ENCODE measurements at places on chromosomes 4 and X.

DNA sequence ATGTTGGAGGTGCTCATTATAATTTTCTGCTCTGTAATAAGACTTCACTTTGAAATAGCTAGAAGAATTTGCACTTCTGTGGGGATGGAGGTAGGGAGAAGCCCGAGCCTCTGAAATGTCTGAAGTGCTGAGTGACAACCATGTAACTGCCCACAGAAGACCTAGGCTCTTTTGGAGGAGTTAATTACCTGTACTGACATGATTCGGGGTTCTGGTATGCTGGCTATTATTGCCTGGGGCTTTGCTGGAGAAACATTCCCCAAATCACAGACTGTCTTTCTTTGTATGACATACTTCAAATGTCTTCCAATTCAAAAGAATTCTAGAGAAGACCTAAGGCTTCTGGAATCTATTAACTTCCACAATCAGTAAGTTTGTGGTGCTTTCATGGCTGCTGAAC is 211.2 kb upstream of the POF1B start:
- no peak for DNase-seq

DNA sequence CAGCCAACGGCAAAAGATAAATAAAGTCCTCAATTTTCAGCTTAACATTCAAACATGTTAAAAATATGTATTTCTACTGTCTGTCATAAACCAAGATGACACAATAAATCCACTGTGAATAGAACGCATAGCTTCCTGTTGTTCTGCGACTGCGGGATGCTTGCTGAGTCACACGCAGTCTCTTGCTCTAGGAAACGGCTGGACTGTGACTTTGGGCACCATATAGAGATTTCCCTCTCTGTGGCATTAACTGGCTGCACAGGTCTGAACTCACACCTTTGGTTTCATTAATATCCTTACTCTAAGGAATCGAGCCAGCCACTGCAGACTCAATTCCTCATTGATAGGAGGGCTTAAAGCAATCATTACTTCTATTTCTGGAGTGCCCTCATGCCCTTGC is 8.4 kb downstream of the BEND4 start:
- DNase-seq, result no peak

DNA sequence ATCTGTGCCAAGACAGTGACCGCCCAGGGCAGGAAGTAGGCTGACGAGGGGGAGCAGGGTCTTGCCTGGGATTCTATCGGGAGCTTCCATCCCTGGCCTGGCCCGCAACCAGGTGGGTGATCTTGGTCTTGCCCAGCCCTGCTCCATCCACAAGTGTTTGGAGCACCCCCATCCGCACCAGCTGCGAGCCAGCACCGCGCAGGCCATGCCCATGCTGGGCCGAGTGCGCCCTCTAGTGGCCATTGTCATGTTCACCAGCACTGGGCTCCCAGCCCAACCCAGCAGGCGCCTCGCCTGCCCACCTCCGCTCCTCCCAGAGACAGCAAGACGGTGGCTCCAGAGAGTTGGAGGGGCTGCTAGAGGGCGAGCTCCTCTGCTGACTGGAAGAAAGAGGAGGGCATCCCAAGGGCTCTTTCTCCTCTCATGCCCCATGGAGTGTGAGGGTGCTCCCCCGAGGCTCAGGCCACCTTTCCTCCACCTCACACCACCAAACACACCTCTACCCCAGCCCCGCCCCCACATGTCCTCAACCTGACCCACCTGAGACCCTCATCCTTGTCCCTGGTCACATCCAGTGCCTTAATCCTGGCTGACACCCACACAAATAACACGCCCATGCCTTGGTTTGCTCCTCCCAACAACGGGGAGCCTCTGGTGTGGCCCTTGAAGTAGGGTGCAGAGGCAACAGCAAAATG is 9.8 kb upstream of the ATP2B3 start:
- peak; percentile 68 for DNase-seq

DNA sequence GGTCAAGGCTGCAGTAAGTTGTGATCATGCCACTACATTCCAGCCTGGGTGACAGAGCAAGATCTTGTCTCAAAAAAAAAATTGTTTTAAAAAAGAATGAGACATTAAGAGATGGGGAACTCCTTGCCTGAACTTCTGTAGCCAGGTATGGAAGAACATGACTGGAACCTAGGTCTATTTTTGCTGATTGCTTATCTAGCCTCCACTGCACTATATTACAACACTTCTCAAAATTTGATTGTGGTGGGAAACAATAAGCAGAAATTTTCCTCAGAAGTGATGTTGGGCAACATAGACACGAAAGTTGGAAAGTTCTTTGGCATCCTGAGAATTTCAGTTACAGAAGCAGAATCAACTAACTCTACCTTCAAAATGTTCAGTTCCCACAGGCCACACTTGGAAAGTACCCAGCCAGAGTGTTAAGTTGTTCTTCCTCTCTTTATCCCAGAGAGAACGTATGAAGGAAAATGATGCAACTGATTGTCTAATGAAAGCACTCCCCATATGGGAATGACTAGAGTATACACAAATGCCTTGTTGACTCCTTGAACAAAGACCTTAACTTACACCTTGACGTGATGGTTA is 50.0 kb downstream of the LUZP4 start:
- DNase-seq, result peak; percentile 57

GRCh38 chr4:56060036-56060435 is 111.3 kb downstream of the CEP135 start:
- no peak for DNase-seq

DNA sequence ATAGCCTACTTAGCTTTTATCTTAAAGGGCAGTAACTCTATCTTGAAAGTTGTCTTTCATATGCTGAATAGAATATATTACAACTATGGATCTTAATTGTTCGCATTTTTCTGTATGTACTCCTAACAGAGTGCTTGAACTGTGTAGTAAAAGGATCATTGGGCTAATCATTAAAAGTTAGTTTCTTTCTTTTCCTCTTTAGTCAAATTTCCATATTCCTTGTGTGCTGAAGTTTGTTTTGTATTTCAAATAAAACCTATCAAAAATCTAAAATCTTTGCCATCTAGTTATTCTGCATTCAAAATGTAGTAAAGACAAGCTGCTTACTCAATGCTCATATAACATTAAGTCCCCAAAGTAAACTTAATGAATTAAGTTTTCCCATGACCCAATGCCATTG is 182.7 kb downstream of the HTR2C start:
- no peak for DNase-seq

DNA sequence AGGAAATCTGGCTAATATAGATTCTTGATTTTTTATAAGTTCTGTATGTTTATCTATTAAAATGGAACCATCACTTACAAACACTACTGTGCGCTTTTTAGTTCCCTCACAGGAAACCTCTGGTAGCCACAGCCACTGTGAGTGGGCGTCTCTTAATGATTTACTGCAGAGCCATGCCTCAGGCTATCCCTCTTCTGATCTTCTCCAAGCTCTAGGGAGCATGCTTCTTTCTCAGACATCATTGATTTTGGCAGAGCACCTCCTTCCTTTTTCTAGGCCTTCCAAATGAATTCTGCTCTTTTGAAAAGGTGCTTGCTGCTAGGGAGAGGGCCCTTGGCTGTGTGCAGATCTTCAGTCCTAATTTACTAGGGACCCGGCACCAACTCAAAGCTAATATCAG is 61.1 kb upstream of the STS start:
- DNase-seq, result no peak

DNA sequence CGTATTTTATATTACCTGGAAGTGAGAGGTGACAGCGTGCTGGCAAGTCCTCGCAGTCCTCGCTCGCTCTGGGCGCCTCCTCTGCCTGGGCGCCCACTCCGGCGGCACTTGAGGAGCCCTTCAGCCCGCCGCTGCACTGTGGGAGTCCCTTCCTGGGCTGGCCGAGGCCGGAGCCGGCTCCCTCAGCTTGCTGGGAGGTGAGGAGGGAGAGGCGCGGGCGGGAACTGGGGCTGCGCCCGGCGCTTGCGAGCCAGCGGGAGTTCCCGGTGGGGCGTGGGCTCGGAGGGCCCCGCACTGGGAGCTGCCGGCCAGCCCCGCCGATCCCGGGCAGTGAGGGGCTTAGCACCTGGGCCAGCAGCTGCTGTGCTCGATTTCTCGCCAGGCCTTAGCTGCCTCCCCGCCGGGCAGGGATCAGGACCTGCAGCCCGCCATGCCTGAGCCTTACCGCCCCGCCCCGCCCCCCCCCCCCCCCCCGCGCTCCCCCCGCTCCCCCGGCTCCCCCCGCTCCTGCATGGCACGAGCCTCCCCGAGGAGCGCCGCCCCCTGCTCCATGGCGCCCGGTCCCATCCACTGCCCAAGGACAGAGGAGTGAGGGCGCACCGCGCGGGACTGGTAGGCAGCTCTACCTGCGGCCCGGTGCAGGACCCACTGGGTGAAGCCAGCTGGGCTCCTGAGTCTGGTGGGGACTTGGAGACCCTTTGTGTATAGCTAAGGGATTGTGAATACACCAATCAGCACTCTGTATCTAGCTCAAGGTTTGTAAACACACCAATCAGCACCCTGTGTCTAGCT is 298.9 kb upstream of the MAGEB16 start:
- no peak for DNase-seq

DNA sequence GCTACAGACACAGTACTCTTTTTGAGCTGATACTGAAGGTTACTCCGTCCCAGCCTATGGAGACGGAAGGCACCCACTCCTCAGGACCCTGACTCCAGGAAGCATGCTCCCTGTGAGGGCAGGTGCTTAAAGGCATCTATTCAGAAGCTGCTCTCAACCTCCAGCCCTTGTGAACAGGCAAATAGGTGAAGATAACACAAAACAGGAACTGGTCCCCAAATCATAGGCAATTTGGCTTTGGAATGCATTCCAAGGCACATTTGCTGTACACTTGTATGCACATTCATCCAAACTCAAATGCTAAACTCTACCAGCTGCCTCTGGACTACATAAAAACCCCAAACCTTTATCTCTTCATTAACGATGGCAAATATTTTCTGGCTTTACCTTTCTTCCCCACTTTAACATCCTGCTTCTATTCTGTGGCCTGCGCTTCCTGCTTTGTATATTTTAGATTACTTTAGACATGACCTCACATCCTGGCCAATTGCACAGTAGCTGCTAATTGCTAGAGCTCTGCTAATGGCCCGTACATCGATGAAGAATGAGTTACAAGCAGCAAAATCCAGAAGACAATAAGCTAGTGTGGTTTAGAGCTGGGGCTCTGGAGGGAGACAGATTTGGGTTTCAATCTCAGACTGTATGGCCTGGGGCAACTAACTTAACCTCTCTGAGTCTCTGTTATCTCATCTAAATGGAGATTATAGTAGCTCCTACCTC is 3.2 kb downstream of the SEL1L3 start:
- DNase-seq, result no peak

DNA sequence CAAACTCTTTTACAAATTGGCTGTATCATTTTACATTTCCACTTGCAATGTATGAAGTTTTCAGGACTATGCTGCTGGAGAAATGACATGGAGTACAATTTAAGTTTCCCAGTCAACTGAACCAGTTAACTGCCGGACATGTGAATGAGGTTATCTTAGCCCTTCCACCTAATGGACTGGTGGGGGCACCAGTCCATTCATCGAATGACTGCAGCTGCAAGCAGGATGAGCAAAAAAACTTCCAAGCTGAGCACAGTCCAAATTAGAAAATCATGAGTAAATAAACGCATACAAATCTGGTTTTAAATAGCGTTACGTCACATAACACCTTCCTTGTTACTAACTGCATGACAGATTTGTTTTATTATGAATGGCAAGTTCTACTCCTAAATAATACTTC is 1131.5 kb downstream of the PCDH18 start:
- DNase-seq, result no peak

DNA sequence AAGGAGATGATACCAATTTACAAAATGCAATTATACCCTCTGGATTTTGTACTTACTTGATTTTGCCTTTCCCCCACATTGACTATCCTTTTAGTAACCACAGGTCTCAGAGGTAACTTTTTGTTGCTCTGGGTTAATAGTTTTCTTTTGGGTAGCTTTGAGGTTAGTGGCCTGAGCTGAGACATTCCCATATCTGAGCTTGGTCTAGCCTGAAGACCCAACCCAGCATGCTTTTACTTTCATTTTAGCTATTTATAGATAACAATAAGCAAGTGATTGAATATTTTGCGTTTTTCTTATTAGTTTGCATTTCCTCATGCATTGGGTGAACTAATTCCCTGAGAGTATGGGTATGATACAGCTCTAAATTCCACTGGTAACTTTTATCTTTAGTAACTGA is 11.8 kb downstream of the HTN1 start:
- no peak for DNase-seq

DNA sequence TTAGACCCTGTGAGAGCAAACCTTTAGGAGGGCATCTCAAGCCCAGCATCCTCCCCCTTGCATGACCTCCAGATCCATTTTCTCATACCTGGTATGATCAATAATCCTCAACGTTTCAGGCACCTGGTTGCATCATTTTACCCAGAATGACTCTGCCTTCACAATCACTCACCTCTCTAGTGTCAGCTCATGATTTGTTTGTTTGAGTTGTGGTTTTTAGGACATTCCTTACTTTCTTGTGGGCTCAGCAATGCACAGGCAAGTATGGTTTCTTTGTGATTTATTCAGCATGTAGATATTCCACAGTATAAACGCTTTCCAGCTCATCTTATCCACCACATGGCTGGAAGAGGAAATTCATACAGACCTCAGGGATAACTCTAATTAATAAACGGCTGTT is 93.6 kb upstream of the CPEB2 start:
- DNase-seq, result peak; percentile 52

DNA sequence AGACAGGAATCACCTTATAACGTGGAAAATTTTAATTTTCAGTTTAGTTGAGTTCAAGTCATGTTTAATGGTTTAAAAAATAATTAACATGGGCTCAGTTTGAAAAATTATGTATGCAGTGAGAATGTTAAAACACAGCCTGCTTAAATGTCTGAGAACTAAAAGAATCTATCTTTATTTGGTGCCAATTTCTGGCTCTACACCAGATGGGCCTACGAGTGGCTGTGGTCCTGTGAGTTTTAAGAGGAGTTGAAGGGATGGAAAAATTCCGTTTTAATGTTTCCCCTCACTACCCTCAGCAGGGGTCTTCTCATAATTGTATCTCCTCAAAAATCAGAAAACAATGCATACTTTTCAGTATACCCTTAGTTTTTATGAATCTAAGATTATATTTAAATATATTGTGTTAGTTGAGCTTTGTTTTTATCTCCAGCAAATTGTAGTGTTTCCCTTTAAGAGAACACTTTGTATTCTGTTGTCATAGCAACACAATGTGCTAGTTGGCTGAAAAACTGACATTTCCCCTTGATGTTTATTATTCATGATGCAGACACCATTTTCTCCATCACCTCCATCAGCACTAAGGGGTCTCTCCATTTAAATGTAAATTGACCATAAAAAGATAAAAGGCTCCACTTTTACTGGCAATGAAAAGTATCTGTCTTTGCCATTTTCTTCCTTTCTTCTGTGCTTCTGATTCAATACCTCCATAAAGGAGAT is 393.5 kb upstream of the GRIA3 start:
- no peak for DNase-seq

DNA sequence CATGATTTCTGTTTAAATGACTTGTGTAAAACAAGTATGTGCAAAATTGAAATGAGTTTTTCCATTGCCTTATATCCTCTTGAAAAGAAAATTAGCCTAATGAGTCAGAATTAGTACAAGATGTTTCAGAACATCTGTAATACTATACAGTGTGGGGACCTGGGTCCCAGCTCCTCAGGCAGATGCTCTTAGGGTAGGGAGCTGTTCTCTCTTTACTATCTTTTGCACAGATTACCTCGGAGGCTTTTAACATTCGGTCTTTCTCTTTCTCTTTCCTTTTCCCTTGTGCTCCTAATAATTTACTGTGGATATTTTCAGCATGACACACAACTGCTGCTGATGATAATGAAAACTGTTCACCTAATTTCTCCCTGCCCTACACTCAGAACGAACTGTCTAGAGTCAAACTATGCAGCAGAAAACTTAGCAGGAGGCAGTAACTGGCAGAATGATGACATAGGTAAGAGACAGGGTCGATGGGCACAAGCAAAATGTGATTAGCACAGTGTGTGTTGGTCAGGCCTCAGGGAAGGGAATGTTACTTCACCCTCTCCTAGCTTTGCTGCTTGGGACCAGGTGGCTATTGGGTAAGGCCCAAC is 455.3 kb downstream of the PDHA2 start:
- no peak for DNase-seq

Data from fibroblast of upper back skin (primary cell).